K562 (cell line): ENCODE measurements at places on chromosomes 5 and 9. TPM values are rescaled to one million over a fixed set of nuclear protein-coding genes. Genes with fewer than 3 reads are reported as not detected.
A peak's percentile ranks its signal among the peaks of the same experiment; 100 is the strongest.

CLINT1 gene
- 70.4 and 73.2 TPM in 2 replicates for total RNA-seq

GRCh38 chr9:120792898-120793765 lies at the start of gene FBXW2:
FBXW2 (minus strand) TSS chr9:120793416; CDS start chr9:120788258, 5,158 bp downstream.
- H3K36me3 ChIP-seq = peaks cover 41% of the 10 kb centered on the region
- H3K4me3 ChIP-seq = peak within 1 kb of the TSS; percentile 82
- H3K27ac ChIP-seq = peak within 1 kb of the TSS; percentile 85

- no peaks in the 10 kb centered on the region for H3K36me3 ChIP-seq
- no peak overlapping the region for H3K27ac ChIP-seq
- no peaks in the 10 kb centered on the region for H3K4me1 ChIP-seq
- DNase-seq = no peak
- H3K4me3 ChIP-seq = no peak overlapping the region
These were observed 32.2 kb downstream of the PRLR start for GRCh38 chr5:35198075-35198474.

GRCh38 chr5:68543212-68543611 lies 327.7 kb downstream of the PIK3R1 start:
- H3K4me3 ChIP-seq = no peak overlapping the region
- no peak overlapping the region for H3K27ac ChIP-seq

DNA sequence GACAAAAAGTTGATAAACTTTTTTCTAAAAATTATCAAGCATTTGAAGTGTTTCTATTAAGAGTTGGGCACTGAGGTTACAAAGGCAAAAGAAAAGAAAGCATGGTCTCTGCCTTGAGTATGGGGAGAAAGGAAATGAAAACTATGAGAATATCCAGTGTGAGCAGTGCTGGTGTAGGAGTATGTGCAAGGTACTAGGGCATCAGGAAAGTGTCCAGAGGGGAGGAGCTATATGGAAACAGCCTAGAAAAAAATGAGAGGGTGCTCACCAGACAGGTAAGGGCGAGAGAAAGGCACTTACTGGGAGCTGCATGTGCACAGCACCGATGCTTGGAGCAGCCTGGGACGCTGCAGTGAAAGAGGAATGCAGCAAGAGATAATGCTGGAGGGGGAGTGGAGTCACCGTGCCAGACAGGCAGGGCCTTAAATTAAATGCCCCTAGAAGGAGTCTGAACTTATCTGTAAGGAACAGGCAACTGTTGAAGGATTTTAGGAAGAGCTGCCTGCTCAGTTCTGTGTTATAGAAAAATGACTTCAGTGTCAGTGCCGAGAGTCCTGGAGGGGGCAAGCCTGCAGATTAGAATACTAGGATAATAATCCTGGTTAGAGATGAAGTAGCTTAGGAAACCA lies 14.0 kb downstream of the MCC start:
- no peaks in the 10 kb centered on the region for H3K36me3 ChIP-seq
- no peak for DNase-seq

DNA sequence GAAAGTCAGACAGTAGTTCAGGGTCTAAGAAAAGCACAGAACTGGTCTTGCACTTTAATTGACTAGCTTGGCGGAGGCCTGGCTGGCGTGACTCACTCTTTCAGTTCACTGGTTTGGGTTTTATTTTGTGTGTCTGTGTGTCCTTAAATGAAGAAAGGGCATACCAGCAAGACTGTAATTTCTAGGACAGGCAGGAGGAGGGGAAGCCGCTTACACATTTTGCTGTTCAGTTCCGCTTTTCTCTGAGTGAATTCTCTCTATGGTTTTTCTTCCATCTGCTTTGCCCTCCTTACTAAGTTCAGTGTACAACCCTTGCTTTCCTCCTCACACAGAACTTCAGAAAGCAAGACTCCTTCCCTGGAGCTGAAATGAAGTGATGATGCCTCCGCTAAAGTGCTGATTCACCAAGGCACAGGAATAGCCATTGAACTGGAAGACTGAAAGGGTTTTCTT lies 150.8 kb downstream of the MEF2C start:
- H3K27ac ChIP-seq = 0 out of 3 replicates have a peak overlapping the region, but pooled peaks have one; percentile 13
- DNase-seq = no peak

DNA sequence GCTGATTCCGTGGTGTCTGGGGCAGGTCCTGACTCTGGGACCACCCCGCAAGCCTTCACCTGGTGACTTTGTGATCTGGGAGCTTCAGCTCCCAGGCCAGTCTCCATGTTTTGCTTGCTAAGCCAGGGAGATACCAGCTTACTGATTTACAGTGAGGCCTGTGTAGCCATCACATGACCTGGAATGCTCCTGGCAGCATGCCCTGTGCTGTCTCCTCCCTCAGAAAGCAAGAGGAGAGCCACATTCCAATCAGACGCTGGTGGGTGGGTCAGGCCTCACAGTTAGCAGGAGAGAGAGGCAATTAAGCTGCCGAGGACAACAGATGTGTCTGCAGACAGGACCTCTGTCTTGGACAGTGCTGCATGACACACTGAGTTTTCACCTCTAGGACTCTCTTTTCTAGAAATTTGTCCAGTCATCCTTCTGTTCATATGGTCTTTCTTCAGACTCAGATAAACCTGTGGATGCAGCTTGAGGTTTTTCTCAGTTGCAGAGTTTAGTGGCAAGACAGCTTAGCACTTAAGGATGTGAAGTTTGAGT lies 24.4 kb upstream of the GRPEL2 start:
- peaks cover 30% of the 10 kb centered on the region for H3K4me1 ChIP-seq
- H3K36me3 ChIP-seq = no peaks in the 10 kb centered on the region
- no peak overlapping the region for H3K4me3 ChIP-seq
- peak overlapping the region; percentile 77 for H3K27ac ChIP-seq
- DNase-seq = peak; percentile 85
- H3K27me3 ChIP-seq = no peaks in the 10 kb centered on the region; the same call in 2 of the 3 replicates

DROSHA gene
- 96.7 and 109 TPM in 2 replicates for total RNA-seq

GRCh38 chr5:54997081-54997480 lies 11.7 kb upstream of the ESM1 start:
- H3K4me3 ChIP-seq = no peak overlapping the region
- no peaks in the 10 kb centered on the region for H3K36me3 ChIP-seq
- DNase-seq = no peak
- H3K4me1 ChIP-seq = no peaks in the 10 kb centered on the region
- peaks cover 3% of the 10 kb centered on the region; the same call in 1 of the 3 replicates for H3K27me3 ChIP-seq
- no peak overlapping the region for H3K27ac ChIP-seq

ORM2 gene
- 0.98 and 1.5 TPM in 2 replicates for total RNA-seq

FBXW11 gene
- total RNA-seq = 23.6 and 24.0 TPM in 2 replicates

SPEF2 gene
- total RNA-seq = 0.24 and 0.29 TPM in 2 replicates

DNA sequence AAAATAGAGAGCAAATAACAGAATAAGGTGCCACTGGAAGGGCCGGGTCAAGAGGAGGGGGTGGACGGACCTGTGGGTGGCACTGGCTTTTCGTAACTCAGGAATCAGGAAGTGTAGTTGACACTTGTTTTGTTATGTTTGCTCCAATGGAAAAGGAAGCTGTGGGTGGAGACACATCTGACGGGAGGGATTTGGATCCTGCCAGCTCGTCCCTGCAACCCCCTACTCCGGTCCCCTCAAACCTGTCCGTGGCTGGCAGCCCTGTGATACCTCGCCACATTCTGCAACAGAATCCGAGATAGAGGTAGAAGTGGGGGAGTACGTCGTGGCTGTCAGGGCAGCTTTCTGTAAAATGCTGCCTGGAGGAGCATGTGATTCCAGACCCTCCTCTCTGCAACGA lies 104.2 kb upstream of the IER5L start:
- no peak overlapping the region for H3K4me3 ChIP-seq
- H3K4me1 ChIP-seq = no peaks in the 10 kb centered on the region; the same call in 2 of the 3 replicates
- peaks cover under 1% of the 10 kb centered on the region; the same call in 1 of the 2 replicates for H3K27me3 ChIP-seq

- no peaks in the 10 kb centered on the region for H3K36me3 ChIP-seq
- no peak overlapping the region for H3K4me3 ChIP-seq
- DNase-seq = no peak
- H3K4me1 ChIP-seq = no peaks in the 10 kb centered on the region
- H3K27me3 ChIP-seq = no peaks in the 10 kb centered on the region
These were observed 105.0 kb upstream of the PRSS3 start for GRCh38 chr9:33690143-33690933.
